ENCODE measurements at places on chromosomes 6 and 20.

DNA sequence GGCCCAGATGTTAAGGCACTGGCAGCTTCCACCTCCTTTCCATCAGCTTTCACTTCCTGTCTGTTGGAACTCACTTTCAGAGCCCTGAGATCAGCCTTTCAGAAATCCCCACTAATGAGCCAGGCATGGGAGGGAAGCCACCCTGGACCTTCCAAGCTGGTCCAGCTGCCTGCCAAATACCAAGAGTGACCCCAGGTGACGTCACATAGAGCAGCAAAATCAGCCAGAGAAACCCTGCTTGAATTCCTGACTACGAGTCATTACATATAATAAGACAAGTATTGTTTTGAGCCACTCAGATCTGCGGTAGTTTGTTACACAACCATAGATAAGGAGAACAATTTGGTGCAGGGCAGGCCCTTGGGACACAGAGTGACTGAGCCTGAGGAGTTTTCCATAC lies 556.0 kb upstream of the JAG1 start:
- no peak for DNase-seq

GRCh38 chr6:88442737-88443136 lies 276.6 kb upstream of the CNR1 start:
- DNase-seq, result no peak

DNA sequence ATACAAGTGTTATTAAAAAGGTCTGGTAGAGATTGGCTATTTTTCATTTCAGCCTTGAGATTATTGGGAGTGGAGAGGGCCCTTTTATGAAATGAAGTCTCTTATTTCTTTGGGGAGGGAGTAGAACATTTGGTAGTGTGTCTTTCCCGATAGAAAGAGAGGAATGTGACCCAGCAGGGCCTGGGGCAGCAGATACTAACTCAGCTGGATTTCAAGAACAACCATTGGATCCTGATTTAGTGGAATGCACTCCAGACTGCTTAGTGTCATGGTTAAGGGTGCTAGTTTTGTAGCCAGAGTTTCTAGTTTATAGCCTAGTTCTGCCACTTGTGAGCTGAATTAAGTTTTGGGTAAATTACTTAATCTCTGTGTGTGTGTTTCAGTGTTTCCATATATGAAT lies 18.4 kb upstream of the FLRT3 start:
- no peak for DNase-seq

DNA sequence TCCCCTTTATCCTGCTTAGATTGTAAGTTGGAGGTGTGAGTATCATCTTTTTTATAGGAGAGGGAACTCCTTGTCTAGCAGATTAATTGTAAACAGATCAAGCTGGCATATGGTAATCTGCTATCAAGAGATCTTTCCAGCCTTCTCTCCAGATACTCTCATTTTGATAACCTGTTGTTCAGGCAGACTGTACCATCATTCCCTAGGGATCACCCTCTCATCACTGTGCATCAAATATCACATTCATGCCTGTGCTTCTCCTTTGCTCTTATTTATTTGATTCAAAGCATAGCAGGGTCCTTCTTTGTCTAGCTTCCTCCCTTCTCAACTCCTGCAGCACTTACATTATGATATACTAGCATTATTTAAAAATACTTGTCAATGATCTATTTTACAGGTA lies 73.8 kb downstream of the LRRC1 start:
- DNase-seq, result no peak

DNA sequence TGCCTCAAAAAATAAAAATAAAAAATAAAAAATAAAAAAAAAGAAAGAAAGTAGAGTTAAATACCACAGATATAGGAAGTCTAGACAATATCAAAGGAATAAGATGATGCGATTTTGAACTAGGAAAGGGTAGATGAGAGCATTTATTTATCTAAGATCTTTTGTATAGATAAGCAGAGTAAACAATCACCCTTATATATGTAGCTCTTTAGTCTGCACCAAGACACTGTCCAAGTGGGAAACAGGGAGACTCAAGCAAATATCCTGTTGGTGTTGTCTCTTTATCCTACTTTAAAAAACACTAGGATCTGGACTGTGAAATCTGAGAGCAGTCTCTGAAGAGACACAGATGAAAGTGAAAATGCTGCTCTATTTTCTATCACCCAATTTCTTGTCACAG lies 587.0 kb upstream of the FLRT3 start:
- DNase-seq, result no peak
